Endodermal cell (in vitro differentiated cells): ENCODE measurements at places on chromosomes 11 and 22.
A peak's percentile ranks its signal among the peaks of the same experiment; 100 is the strongest.

- no peak for DNase-seq
These were observed at the start of gene APOL1 for GRCh38 chr22:36252754-36253522. Gene APOL1, plus strand, starts transcription at chr22:36253133. Its CDS starts 1,823 bp downstream, at chr22:36254956.

GRCh38 chr11:68186061-68186460 is 27.0 kb downstream of the KMT5B start:
- no peak for DNase-seq

- DNase-seq: no peak
These were observed 108.7 kb downstream of the MICAL3 start for GRCh38 chr22:17915676-17916075.

DNA sequence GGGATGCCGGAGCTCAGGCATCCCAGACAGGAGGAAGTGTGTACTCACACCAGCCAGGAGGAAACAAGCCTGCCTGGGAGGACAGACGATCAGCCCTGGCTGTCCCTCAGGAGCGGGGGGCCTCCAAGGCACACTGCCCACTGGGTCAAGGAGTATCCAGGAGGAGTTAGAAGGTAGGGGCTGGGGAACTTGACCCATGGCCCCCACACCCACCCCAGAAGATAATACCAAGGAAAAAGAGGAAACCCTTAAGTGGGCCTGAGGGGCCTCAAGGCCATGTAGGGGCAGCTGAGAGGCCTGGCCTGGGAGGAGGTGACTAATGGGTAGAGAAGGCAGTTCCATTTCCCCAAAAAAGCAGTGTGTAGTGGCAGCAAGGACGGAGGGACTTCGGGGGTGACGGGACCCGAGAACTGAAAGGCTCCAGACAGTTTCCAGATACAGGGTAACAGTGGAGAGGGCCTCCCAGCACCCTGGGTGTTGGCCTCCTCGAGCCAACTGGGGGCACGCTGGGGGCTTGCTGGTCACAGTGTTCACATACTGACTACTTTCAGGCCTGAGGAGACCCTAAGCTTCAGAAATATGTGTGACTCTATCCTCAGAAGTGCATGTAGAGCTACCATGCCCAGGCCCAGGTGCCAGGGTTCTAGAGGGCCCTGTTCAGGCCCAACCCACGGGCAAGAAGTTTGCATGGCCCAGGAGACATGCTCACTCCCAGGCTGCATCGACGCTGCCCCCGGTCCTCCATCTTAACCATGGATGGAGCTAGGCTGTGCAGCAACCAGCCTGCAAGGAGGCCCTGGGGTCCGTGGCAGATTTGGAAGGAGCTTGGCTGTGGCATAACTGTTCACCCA is 75.7 kb upstream of the PITPNB start:
- no peak for DNase-seq

- DNase-seq: no peak
These were observed 36.4 kb upstream of the MRPL17 start for GRCh38 chr11:6719576-6719975.

DNA sequence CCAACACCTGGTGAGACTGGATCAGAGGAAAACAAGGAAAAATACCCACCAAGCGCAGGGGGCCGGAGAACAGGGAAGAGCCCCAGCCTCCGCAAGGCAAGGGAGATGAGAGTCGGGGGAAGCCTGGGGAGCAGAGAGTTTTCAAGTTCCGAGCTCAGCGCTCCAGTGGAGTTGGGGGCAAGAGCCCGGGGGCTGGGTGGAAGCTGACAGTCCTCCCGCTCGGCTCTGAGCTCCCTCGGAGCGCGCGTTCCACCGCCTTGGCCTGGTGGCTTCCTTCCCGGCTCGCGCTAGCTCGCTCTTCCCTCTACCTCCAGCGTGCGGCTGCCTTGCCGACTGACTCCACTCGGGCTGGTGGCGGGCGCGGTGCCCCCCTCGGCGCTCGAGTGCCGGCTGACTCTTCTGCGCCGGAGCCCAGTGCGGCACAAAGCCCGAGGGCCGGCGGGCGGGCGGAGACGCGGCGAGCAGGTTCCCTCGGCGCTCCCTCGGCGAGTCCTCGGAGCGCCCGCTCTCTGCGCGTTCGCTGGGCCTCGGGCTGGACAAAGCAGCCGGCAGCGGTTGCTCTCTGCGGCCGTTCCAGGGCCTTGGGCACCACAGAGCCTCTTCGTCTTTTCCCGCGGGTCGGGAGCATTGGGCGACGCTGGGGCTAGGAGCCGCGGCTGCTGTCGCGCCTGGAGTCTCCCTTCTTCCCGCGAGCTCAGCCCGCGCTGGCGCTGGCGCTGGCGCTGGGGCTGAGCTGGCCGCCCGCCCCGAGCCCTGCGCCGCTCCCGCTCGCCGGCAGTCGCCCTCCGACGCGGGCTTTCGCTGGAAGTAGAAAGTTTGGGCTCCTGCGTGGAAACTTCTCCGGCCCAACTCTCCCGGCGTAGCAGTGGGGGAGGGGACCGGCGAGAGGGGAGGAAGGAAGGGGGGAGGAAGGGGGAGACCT is 1.0 kb downstream of the PAX6 start:
- DNase-seq: peak; percentile 85

DNA sequence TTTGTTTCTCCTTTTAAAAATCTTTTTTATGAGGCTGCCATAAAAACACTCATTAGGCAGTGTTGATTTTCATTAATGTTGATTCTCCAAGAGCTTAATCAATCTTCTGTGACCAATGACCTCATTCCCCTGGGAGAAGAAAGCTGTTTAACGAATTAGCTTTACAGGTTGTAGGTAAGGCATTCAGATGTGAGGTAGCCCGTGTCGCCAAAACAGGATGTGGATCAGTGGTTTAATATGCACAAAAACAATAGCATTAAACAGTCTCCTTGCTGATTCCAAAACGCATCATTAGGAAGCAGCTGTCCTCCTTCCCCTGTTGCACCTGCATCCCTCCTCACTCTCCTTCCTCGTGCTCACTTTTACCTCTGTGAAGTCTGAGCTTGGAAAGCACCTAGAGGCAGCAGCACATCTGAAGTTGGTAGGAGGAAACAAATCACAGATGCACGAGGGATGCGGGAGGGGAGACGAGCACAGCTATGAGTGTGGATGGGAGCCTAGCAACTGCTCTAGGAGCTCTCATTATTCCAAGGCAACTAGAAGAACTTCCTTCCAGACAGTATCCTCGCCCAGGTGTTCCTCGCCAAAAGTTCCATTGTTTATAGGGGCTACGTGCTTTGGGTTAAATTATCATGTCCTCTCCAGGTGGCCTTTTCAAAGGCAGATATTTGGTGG is 179.4 kb upstream of the SNX19 start:
- no peak for DNase-seq

DNA sequence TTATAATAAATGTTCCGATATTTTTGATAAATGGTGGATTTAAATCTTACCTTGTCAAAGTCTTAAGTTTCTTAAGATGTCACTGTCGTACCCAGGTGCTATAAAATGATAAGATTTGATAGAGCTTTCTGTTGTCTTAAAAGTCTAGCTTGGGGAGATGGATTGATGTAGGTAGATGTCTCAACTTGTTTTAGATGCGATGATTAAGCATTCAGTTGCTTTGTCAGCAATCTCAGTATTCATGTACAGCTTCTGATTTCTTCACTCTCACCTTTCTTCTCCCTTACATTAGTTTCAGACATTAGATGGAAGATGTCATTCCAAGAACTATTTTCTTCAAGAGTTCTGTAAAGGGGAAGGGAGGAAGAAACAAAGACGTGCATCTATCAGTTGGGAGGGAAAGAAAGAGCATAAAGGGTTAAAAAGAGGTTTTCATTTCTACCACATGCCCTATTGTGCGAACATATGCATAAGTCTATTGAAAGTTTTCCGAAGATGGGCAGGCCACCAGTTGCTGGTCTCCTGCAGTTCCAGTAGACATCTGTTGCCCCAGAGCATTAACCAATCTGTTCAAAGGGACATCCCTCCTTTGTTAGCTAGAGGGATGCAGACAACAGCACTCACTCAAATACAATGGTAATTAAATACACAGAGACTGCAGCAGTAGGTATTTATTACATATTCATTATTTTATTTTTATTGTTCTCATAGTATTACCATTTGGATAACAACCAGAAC is 38.4 kb downstream of the ZC3H12C start:
- DNase-seq: no peak
